SJSA1 (cell line): ENCODE measurements at places on chromosomes 5 and 9.
A peak's percentile ranks its signal among the peaks of the same experiment; 100 is the strongest.

- DNase-seq = no peak
These were observed 208.8 kb downstream of the SAXO1 start for GRCh38 chr9:18824095-18824666.

DNA sequence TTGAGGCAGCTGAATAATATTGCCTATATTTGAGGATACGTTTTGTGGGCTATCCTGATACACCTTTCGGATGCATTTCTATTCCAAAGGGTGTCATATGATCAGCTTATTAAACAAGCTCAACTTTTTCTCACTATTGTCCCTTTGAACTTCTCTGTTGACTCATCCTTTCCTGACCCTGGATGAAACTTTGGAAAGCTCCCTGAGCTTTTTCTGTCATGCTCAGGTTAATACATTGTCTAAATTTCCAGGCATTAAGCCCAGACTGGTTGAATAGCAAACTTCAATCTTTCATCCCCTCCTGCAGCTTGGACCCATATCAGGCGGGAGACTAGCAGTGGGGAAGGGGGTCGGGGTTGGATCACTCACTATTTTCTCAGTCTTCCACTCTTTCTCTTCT lies 104.9 kb upstream of the PTPN3 start:
- DNase-seq = peak; percentile 11

GRCh38 chr5:154092356-154093141 lies 53.8 kb downstream of the MFAP3 start:
- DNase-seq = peak; percentile 72

DNA sequence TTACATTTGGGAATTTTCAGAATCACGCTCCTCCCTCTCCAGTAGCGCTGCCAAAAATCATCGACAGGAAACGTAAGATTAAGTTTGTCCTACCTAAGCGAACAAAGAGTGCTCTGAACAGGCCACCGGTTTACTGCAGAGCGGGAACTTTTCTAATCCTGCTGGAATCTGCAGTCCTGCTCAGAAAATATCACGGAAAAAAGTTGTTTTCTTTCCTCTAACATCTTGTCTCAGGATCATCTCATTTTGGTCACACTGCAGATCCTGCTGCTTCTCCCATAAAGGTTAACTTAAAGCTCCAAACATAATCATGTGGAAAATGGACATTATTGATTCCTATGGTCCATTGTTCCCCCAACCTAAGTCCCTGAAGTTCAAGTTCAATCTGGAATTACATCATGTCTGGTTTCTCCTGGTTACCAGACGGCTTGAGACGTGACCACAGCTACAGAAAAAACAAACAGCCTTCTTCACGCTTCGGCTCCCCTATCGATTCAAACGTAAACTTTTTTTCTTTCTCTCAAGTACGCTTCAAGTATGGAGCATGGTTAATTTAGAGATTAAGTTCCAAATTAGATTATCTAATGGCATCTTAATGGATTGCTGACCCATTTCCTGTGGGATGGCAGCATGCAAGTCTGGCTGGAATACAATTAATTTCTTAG lies 217.6 kb downstream of the NFIB start:
- peak; percentile 23 for DNase-seq

- no peak for DNase-seq
These were observed 66.8 kb upstream of the CXCL14 start for GRCh38 chr5:135645336-135646180.

- no peak for DNase-seq
These were observed 17.8 kb downstream of the MTREX start for GRCh38 chr5:55325621-55326020.

- no peak for DNase-seq
These were observed 199.7 kb downstream of the ROR2 start for GRCh38 chr9:91750343-91750742.

DNA sequence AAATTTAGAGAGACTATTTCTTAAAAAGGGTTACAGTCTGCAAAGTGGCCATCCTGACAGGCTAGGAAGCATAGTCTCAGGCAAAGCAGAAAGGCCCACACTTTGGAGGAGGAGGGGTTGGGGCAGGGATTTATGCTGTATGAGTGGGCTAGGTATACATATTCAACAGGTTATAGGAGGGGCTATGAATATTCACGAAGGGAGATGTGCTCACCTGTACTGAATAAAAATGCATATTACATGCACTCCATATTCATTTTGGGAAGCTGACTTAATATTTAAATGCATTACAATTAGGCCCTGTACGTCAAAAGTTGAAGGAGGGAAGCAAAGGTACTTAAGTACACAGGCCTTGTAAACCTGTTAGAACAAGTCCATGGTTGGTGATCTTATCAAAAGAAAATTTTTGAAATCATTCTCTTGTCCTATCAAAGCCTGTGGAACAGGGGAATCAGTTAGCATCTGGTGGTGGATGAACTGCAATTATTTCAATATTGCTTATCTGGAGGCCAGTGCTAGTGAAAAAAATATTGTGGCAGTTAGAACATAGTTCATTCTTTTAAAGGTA lies 1.6 kb downstream of the CENPP start:
- DNase-seq = no peak

GRCh38 chr9:111389406-111389805 lies 59.4 kb upstream of the OR2K2 start:
- DNase-seq = no peak

DNA sequence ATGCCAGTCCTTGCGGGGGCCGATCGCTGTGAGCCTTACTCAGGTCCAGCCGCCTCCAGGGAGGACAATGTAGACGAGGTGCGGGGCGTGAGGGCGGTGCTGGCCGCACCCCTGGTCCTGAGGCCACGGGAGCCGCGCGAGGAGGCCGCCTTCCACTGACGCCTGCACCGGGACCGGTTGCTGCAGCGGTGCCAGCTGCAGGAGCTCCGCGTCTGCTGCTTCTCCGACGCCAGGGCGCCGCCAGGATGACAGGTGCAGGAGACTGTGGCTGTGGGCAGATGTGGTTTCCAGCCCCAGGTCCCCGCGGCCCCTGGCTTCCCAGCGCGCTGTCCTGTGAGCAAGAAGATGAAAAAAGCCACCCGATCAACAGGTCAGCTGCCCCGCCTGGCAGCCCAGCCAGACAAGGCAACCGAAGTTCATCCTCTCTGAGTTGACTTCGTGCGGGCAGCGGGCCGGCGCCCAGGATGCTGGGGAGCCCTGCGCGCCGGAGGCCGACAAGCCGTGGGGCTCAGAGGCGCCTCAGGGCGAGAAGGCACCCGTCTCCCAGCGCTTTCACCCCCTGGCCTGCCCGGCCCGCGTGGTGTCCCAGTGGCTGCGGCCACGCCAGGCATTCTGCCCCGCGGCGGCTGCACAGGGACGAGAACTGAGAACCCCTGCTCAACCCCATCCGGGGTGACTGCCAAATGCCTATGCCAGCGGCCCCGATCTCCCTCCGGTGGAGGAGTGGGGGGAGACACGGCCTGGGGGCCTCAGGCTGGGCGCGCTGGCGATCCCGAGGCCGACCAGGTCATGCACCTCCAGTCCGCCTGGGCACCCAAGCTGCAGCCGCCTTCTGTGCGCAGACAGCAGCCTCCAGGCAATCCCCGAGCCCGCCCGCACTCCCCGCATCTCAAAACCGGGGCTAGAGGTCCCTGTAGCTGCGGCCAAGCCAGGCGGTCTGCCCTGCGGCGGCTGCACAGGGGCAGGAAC lies 43.4 kb upstream of the BICD2 start:
- DNase-seq = peak; percentile 9

- DNase-seq = no peak
These were observed 16.6 kb downstream of the TUT7 start for GRCh38 chr9:86337469-86338108.

DNA sequence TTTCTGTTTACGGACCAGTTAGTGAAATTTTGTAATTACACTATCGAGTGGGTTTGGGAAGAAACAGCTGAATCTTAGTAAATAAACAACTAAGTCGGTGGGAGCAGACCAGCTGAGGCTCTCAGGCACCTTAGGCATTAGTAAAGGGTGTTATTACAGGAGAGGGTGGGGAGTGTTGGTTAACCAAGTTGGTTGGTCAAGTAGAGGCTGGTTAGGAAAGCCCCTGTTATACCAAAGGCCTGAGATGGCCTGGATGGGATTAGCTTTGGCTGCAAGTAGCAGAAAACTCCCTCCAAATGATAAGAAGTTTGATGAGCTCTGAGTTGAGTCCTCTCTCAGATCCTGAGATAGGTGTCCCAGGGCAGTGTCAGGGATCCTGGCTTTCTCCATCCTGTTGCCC lies 81.3 kb downstream of the PPARGC1B start:
- DNase-seq = no peak

DNA sequence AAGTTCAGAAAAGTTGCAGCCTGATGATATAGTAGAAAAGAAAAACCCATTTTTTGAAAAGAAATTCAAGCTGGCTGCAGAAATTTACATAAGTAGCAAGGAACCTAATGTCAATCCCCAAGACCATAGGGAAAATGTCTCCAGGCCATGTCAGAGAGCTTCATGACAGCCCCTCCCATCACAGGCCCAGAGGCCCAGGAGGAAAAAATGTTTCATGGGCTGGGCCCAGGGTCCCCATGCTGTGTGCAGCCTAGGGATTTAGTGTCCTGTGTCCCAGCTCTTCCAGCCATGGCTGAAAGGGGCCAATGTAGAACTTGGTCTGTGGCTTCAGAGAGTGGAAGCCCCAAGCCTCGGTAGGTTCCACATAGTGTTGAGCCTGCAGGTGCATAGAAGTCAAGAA lies 220.3 kb downstream of the CSNK1G3 start:
- no peak for DNase-seq

DNA sequence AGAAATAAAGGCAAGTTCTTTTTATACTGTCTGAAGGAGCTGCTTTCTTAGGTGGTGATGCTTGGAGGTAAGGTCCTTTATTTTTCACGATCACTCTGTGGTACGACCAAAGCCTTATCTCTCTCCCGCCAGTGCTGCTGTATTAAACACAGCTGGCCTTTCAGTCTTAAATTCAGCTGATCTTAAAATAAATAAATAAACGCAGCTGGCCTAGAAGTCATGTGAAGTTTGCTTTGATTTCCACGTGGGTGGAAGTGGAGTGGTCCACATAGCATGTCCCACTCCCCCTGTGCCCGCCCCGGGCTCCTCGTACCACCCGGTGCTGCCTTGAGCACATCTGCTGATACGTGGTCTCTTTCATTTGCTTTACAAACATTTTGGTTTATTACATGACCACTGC lies 260.4 kb downstream of the FANCC start:
- peak; percentile 68 for DNase-seq

GRCh38 chr5:108398964-108399363 lies 17.1 kb upstream of the FBXL17 start:
- no peak for DNase-seq

GRCh38 chr9:97502222-97502983 lies 937 bp downstream of the TMOD1 start:
- DNase-seq = no peak

DNA sequence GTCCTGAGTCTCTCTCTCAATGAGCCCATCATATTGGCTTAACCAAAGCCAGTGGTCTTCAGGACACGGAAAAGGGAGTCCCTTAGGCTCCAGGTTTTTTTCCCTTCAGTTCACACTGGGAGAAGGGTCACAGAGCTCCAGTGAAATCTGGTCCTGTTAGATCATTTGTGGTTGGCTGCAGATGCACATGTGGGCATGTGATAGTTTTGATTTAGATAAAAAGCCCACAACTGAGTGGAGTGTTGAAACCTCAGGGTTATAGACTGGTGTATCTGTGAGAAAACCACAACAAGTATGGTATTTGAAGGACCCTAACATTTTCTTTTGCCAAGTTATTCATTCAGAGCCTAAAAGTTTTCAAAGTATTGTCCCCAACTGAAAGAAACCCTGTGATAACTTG lies 46.7 kb downstream of the PRLR start:
- DNase-seq = no peak

- DNase-seq = no peak
These were observed 187.7 kb upstream of the POU5F2 start for GRCh38 chr5:93929131-93929530.

- DNase-seq = no peak
These were observed 8.6 kb downstream of the RAPGEF1 start for GRCh38 chr9:131731237-131731636.

DNA sequence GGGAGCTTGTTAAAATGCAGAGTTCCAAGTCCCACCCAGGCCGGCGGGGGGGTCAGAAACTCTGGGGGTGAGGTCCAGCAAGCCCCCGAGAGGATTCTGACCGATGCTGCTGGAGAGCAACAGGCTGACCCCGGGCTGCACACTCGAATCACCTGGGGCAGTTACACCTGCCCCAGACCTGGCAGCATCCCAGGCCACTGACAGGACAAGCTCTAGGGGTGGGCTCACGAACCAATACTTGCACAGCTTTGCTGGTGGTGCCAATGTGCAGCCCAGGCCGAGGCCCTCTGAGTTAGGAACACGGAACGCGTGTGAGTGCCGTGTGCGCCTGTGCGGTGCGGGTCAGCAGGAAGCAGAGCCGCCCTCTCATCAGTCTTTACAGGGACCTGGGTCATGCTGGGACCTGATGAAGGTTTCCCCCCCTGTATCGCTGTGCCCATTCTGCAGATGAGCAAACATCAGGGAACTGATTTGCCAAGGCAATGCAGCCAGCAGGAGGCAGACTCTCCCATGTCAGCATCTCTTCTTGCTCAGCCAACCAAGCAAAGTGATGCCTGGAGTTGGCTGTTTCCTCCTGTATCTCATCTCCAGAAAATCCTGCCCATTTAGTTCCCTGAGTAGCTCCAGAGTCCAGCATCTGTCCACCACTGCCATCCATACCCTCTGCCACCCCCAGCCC lies 16.3 kb downstream of the FAM163B start:
- DNase-seq = no peak

DNA sequence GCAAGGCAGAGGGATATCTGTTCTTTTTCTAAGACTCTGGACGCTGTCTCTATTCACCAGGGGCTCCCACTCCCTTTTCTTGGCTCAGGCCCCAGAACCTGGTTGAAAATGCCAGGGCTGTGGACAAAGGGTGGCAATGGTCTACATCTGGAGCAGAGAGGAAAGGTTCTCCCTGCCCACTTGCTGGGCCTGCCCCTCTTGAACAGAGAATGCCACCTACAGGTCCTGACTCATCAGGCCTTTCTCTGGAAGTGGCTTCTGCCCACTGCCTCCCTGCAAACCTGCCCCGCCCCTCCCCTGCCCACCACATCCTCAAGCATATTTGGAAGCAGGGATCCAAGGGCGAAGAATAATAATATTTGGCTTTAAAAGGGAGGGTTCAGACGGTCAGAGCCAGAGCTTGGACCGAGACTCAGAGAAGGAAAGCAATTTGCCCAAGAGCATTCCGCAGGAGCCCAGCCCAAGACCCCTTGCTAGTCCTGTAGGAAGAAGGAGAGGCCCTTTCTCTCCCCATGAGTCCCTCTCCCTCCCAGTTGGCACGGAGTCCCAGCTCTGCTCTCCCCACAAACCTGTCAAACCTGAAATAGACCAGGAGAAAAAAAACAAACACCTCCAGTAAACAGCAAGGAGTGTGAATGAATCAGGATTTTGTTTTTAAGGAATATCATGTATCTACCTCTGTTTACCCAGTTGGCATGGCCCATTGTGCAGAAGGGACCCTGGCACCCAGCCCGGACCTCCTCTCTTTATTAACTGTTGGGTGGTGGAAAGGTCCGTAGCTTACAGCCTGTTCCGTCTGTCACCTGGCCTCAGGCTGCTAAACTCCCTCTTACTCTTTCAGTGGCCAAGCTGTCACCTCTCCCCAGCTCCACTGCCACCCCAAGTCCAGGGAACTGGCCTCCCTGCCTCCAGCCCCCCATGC lies 37.7 kb upstream of the STXBP1 start:
- peak; percentile 72 for DNase-seq

GRCh38 chr5:67375606-67376005 lies 179.0 kb upstream of the CD180 start:
- DNase-seq = no peak

GRCh38 chr5:158910782-158911692 lies 188.7 kb downstream of the EBF1 start:
- DNase-seq = no peak

GRCh38 chr5:102603670-102604069 lies 104.9 kb upstream of the SLCO6A1 start:
- no peak for DNase-seq
